ENCODE measurements at places on chromosomes 6 and 20.

DNA sequence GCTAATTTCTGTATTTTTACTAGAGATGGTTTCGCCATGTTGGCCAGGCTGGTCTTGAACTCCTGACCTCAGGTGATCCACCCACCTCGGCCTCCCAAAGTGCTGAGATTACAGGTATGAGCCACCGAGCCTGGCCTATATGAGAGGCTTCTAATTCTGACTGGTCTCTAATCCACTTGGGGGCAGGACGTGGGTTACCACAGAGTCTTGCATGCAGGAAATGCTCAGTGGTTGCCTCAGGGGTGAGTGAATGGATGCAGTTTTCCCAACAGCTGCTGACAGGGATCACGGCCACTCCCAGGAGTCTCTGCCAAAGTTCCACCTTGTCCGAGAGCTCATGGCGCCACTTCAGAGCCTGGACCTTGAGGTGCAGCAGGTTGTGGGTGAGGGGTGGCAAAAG lies 6.4 kb upstream of the FANCE start:
- no peak for DNase-seq

- DNase-seq, result no peak
Measured at GRCh38 chr6:55882718-55883569, 7.6 kb upstream of the BMP5 start.

GRCh38 chr6:54291738-54292137 lies 16.5 kb upstream of the TINAG start:
- no peak for DNase-seq

DNA sequence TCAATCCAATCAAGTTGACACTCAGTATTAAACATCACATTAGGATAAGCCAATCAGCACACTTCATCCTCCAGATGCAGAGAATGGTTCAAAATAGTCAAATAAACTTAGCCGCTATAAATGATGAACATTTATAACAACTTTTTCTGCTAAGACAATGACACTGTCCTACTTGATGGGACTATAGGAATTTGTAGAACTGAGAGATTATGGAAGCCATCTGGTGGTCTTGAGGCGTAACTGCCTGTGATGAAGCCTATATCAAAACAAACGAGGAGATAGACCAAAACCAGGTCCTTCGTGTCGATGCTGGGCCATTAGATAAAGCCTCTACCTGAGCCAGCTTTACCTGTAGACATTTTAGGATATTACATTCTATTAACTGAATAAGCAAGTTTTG lies 631.1 kb downstream of the COL12A1 start:
- DNase-seq, result peak; percentile 49

GRCh38 chr6:163577404-163577803 lies 162.9 kb downstream of the QKI start:
- DNase-seq, result no peak

- DNase-seq, result no peak
Measured at GRCh38 chr20:57350081-57350710, 859 bp upstream of the RAE1 start.

- no peak for DNase-seq
Measured at GRCh38 chr6:161139766-161140553, 133.9 kb downstream of the AGPAT4 start.

- peak; percentile 12 for DNase-seq
Measured at GRCh38 chr6:89895276-89895874, 1.1 kb downstream of the GJA10 start.

DNA sequence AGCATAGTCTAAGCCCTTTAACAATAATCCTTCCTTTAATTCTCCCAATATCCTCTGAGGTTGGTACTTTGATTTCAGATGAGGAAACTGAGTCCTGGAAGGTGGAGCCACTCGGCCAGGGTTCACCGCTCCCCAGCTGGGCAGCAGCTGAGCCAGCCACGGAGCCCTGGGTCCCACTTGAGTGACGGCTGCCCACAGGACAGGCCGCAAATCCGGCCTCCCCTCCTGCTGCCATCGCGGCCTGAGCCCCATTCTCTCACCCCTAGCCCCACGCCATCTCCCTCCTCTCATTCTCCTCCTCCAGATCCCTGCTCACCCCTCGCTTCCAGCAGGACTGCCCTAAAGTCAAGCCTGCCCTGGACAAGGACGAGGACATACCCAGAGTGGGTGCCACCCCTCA lies 41.4 kb downstream of the AGPAT4 start:
- no peak for DNase-seq

DNA sequence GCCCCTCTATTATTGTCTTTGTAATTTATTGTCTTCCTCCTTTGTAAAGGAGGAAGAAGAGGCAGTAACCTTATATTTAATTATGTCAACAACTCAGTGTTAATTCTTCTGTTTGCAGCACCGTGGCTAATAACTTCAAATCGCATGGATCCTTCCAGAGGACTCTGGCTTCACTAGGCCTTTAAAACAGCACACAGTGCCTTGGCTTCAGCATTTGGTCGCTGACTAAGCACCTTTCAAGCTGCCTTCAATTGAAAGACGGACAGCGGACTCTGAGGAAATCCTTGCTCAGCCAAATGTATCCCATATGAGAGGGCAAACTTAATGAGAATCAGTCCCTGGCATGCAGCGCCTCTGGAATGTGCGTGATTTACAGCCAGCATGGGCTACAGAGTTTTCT lies 64.2 kb downstream of the SGK1 start:
- peak; percentile 41 for DNase-seq

DNA sequence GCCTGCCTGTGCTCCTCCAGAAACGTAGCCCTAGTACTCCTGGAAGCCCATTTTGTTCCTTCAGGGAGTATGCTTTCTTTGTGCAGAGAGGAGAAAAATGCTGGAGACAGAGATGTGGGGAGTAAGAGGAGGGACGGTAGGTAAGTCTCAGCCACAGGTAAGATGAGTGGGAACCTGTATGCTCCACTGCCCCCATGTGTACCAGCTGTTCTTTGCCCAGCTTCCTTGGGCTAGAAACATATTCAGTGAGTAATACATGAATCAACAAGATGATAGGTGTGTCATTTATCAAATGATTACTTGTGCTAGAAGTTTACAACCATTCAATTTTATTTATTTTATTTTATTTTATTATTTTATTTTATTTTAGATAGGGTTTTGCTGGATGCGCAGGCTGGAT lies 13.6 kb upstream of the CEP85L start:
- no peak for DNase-seq

GRCh38 chr6:153976921-153977693 lies 61.9 kb upstream of the OPRM1 start:
- no peak for DNase-seq

- no peak for DNase-seq
Measured at GRCh38 chr6:3349388-3350251, 90.9 kb downstream of the PSMG4 start.

DNA sequence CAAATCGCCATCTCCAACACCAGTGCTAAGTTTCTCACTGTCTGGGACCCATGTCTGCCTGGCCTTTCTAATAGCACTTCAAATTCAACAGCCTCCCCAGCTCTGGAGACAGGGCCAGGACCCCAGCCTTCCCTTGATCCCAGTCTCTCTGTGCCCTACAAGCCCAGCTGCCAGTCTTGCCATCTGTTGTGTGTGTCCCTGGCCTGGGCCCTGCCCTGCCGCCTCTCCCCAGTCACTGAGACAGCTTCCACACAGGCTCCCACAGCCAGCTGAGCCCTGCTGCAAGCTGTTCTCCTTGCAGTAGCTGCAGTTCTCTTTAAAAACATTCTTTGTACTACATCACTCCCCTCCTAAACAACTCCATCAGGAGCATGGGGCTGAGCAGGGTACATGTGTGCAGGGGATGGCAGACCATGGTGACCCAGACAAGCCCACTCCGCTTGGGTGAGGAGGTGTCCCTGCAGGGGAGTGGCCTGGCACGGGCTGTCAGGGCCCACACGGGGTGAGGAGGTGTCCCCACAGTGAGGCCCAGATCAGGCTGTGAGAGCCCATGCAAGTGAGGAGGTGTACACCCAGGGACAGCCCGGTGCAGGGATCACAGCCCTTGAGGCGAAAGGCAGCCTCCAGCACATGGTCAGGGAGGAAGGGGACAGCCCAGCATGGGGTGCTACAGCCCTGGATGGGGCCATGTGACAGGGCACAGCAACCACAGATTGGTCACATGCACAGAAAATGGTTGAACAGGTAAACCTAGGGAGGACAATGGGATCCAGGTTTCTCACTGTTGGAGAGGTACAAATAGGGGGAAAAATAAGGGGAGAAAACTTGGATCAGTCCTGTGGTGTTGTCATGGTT lies 16.2 kb downstream of the CST7 start:
- no peak for DNase-seq

DNA sequence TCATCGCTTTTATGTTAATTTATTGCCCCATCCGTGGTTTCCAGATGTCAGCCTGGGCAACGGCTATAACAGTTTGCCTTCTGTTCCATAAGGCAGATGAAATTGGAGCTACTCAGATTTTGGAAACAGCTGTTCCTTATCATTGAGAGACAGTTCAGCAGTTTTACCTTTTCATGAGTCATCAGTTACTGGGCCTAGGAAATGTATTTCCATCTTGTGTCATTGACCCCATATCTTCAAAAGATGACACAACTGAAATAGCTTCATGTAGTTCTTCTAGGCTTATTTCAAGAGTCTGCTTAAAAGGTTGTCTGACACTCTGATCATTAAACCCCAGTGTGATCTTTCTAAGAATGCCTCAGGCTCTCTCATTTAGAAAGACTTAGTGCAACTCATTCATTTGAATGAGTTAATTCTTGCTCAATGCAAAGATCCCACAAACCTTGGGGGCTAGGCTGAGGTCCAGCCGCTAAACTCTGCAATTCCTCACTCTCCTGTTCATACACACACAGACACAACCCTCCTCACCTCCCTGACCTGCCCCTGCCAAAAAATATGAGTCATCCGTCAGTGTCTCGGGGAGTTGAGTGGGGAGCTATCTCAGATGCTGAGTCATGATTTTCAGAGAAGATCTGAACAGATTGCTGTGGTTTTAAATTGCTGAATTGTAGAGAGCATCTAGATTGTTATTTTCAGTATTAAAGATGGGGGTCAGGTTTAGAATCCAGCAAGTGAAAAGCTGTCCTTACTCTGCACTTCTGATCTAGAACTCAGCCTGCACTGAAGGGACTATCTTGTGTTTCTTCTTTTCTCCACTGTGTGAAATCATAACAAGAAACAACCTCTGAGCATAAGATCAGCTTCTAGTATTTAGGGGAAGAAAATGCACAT lies 61.8 kb downstream of the RPP40 start:
- DNase-seq, result peak; percentile 78

- no peak for DNase-seq
Measured at GRCh38 chr20:32072168-32072750, 20.2 kb downstream of the HCK start.

DNA sequence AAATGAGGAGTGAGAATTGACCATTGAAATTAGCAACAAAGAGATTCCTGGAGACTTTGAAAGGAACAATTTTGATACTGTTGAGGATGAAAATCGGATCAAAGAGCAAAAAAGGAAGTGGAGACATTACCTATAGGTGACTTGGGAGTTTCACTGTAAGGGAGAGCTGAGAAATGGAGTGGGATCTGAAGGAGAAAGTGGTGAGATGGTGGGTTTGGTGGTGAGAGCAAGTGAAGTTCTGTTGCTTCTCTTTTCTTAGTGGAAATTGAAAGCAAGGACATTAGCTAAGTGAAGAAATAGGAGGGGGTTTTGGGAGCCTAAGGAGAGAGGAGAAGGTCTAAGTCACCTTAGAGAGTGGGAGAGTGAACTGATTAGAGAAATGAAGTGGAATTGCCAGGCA lies 4.2 kb downstream of the ERGIC3 start:
- DNase-seq, result no peak

DNA sequence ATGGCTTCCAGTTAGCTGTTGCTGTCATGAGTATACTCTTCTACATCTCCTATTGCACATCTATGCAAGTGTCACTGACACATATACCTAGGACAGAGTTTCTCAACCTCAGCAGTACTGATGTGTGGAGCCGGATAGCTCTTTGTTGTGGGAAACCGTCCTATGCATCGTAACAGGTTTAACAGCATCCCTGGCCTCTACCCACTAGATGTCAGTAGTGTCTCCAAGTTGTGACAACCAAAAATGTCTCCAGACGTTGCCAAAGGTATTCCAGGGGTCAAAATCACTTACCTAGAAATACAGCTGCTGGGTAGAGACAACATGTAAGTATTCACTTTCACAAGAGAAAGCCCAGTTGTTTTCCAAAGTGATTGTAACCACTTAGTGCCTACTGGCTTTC lies 637.6 kb downstream of the RNF144B start:
- peak; percentile 30 for DNase-seq

- no peak for DNase-seq
Measured at GRCh38 chr20:5372371-5372770, 55.6 kb upstream of the PROKR2 start.

GRCh38 chr6:45697605-45698004 lies 318.1 kb downstream of the CLIC5 start:
- no peak for DNase-seq

DNA sequence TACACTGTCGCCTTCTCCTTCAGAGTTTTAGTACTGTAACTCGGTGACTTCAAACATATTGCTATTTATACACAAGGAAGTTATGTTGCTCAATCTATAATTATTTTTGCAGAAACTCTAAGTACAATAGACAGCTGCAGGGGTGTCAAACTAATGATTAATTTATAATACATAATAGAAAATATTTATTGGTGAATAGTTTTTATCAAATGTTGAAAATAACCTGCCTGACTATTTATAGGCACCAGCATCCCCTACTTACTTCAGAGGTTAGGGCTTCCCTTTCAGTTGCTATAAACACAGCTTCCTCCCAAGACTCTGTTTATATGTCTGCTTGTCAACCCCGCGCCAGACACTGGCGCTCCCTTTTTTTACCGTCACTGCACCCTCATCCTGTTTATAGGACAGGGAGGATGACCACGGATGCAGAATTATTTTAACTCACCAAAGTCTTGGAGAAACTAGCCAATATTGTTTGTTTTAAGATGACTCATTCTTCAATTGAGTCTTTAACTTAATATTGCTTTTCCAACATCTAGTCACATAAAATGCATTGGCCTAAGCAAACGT lies 225.0 kb downstream of the ALDH8A1 start:
- no peak for DNase-seq

DNA sequence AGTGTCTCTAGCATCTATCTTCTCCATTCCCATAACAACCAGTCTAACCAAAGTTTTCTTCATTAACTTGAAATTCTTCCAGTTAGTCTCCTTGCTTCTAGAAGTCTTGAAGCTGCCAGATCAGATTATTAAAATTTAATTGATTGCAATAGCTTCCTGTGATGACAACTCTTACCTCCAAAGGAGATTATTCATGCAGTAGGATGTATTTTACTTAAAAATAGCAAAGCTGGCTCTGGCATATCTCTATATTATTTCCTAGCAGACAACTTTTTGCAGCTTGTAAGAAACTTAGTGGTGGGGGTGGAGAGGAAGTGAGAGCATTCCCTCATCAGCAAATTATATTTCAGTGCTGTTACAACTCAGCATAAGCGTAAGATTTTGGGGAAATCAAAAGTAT lies 290.4 kb downstream of the GRIK2 start:
- DNase-seq, result no peak

- no peak for DNase-seq
Measured at GRCh38 chr6:73830119-73830518, 134.1 kb downstream of the CD109 start.
